ENCODE measurements at places on chromosomes 1 and 21.

DNA sequence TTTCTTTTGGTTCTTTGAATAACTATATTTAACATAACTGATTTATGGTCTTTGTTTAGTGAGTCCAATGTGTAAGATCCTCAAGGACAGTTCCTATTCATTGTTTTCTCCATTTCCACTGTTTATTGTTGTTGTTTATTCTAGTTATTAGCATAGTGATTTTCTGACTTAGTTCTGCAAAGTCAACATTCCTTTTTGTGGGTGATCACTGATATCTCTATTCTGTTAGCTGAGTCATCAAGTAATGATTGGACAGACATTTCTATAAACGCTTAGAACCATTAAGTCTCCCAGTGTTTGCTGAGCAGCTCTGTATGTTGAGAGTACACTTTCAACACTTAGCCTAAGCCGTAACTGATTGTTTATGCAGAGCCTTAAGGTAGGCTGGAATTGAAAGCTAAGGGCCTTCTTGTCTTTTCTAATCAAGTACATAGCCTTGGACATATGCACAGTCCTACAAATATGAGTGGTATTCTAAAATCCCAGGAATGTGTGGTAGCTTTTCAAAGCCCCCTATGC is 87.1 kb downstream of the SLC5A9 start:
- DNase-seq, result no peak

DNA sequence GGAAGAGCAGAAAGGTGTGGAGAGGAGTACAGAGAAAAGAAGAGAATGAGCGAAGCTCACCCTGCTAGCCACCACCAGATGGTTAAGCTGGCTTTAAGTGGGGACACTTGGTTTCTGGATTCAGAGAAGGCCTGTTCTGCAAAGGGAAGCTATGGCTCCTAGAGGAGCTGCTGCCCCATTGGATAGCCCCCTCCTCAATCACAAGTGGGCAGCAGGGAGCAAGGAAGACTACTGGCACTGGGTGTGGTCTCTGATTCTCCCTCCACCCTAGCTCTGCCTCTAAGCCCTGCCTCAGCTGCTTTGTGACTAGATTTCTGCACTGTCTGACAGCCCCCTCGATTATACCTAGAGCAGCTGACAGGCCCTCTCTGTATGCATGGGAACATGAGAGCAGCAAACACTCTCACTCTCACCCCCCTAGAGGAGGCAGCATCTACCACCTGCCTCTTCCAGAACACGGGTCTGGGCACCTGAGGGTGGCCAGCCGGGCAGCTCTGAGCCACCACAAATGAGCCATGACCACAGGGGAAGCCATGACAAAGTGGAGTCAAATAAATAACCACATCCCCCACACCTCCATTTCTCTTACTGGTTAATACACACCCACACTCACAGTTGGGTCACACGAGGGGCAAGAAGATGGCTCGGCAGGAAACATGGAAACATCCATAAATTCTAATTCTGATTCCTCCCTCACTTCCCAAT is 13.6 kb downstream of the PLEKHA6 start:
- DNase-seq, result no peak

DNA sequence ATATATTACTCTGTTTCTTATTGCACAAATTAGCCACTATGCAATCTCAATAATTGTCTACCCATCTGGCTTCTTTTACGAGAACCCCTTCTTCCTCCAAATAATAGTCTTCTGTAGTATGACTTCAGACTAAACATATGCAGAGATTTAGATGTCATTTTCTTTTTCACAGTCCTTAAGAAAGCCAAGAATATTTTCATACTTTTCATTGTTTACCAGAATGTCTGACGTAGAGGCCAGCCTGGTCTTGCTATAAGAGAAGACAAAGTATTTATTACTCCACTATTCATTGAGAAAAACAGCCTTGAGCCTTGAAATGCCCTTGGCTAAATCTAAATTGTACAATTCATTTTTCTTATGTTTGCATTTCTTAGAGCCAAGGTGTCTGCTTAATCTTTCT is 714.9 kb upstream of the CXADR start:
- DNase-seq, result no peak

DNA sequence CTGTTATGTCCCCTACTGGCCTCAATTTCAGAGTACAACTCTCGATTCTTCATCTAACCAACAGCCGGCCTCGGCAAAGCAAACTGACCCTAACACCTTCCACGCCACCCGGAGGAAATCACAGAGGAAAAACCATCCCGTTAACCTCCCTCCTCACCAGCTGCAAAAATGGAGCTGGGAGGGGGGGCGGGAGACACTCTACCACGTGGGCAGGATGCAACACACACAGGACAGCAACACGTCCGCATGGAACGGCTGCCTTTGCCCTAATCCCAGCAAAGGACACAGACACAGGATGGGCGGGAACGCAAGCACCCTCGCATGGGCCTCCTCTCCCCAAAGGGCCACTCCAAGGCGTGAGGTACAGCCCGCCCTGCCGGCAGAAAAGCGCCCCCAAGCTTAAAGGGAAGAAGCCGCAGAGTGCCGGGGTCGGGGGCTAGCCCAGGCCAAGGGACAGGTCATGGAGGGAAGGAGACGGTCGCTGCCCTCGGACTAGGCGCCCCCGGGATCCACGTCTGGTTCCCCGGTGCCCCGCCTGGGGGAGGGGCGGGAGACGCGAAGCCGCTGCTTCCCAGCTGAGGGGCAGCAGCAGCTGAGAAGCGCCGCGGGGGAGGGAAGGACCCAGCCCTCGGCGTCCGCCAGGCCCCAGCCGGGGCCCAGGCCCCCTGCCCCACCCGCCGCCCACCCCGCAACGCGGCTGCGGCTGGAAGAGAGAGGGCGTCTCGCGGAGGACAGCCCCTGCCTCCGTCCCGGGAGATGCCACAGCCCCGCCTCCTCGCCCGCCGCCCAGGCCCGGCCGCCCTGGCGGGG is 590 bp downstream of the FOXJ3 start:
- DNase-seq, result peak; percentile 76

- no peak for DNase-seq
Measured at GRCh38 chr21:15631342-15631741, 98.4 kb upstream of the USP25 start.

DNA sequence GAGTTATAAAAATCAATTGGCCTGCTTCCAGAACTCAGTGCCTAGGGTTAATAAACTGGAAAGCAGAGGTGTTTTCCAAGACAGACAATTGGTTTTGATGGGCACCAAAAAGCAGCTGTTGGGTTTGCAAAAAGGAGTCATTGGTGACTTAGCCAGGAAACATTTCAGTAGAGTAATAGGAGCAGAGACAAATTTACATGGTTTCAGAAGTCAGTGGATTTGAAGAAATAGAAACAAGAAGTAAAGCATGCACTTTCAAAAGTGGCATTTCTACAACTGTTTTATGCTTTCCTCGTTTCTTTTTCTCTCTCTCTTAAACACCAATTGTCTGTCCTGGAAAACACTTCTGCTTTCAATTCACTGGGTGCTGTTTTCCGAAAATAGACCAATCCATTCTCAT is 87.8 kb downstream of the GLUL start:
- DNase-seq, result no peak

GRCh38 chr21:40257342-40257741 is 390.1 kb downstream of the PCP4 start:
- DNase-seq, result no peak

DNA sequence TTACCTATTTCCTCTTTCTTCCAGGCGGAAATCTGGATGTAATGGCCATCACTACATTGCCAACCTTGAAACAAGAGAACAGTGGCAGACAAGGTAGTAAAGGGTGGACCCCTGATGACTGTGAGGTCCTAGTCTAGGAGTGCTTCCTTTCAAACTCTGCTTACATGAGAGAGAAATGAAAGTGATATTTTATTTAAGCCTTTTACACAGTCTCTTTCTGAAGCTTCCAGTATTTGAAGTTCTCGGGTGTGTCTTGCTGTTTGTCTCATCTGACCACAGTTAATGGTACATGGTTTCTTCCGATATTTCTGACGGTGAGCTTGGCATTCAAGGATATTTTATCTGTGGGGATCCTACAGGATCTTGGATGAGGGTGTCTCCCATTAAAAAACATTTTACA is 215.2 kb downstream of the SLC45A1 start:
- no peak for DNase-seq

Data from NCI-H2029 (cell line).